Right hindlimb (tissue), 1 donor: ENCODE measurements at places on chromosomes 12 and 14.
A peak's percentile ranks its signal among the peaks of the same experiment; 100 is the strongest.

DNA sequence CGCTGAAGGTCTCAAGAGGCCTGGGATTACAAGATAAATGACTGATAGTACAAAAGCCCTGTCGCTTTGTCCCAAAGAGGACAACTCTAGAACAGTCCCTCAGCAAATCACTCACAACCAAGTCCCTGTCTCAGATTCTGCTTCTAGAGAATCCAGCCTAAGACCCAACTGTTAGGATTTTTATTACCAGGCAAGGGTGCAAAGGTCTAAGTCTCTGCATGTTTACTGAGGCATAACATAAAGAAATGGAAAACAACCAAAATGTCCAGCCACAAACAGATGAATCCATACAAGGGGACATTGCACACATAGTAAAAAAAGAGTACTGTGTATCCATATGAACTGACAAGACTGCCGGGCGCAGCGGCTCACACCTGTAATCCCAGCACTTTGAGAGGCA lies 104.1 kb downstream of the FOXN3 start:
- DNase-seq, result no peak

DNA sequence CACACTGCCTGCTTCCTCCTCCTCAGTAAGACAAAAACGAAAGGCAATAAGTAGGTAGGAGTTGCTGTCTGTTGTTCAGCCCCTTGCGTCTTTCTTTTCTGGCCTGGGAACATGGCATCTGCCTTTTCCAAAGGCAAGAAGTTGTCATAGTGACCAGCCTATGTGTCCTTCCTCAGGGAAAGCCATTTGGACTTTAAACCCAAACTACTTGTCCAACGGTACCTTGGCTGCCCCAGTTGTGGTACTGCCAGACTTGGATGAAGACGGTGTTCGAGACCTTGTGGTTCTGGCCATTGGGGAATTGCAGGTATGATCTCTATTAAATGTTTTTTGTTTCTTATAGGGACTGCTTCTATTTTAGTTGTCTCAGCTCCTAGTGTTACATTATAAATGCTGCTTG lies 18.5 kb downstream of the FAM234B start:
- no peak for DNase-seq

- DNase-seq, result no peak
Observed at GRCh38 chr12:53791735-53792326, 40.1 kb upstream of the CISTR start.

GRCh38 chr14:59305231-59305630 lies 116.8 kb downstream of the DAAM1 start:
- no peak for DNase-seq

DNA sequence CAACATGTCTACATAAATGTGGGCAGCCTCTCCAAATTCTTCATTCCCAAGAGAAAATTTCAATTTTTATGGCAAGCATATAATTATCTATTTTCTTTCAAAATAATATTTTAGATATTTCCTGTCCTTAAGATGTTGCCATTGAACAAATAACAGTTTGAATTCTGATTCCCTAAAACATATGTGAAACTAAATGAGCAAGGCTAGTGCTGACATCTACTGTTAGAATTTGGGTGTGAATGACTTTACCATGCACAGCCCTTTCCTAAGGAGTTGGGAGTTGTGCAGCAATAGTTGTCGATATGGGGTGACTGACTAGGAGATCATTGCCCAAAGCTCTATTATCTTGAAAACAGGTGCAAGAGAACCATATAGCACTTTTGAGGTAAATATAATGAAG lies 108.2 kb upstream of the SLC38A4 start:
- DNase-seq, result no peak

GRCh38 chr12:2583642-2584401 lies 210.9 kb upstream of the FKBP4 start:
- no peak for DNase-seq

DNA sequence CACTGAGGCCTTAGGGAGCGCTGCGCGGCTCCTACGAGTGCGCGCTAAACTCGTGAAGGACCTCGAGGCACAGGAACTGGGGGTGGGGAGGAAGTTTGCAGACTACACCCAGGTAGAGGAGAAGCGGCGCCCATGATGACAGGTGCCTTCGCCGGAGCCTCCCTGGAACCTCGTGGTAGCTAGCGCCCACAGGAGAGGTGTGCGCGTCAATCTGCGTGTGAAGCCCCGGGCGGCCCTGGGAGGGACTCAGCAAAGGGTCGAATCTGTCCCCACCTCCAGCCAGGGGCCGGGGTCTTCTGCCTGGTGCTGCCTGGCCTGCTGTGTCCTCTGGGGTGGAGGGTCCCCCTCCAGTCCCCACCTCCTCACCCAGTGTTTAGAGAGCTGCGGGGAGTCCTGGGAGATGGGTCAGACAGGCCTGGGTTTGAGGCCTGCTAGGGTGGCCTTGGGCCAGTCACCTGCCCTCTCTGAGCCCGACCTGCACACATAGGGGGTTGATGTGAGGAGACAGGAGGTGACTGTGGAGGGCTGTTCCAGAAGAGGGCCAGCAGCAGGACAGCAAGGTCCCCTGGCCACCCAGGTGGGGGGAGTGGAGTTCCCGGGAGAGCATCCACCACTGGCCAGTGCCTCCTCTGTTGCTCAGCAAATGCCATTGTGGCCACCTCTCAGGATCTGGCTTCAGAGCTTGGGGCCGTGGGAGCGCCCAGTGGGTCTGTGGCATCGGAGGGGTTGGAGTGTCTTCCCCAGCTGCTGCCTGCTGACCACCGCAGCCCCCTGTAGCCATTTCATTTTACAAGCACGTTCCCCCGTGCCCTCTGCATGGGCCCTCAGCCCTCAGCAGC lies 20.2 kb upstream of the KIF26A start:
- DNase-seq, result peak; percentile 13

GRCh38 chr12:27560126-27560525 lies 36.1 kb downstream of the PPFIBP1 start:
- DNase-seq, result no peak

DNA sequence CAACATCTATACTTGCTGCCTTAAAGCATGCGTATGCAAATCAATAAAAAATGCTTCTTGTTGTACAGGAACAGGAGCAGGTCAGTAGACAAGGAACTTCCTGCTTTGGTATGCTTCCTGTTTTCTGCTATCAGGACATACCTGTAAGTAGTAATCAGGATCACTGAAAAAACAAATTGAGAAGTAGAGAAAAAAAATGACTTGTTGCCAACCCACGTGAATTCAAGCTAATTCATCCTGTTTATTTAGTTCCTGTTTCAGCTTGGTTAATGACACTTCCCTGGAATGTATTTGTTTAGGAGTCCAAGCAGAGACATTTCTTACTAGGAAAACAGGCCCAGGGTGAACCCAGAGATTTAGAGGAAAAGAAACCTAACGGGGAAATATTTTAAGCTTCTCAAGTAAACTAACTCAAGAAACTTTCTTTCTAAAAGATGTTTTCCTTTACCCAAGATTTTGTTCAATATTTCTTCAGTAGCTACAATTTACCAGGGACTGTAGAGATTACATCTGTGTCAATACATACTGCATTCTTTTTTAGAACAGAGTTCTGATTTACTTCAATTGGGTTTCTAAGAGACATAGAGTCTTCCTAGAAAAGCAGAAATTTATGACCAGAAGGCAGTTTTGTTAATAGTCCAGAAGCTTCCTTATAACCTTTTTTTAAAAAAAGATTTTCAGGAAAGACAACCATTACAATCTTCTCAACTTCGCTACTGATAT lies 124.2 kb downstream of the PAWR start:
- no peak for DNase-seq

DNA sequence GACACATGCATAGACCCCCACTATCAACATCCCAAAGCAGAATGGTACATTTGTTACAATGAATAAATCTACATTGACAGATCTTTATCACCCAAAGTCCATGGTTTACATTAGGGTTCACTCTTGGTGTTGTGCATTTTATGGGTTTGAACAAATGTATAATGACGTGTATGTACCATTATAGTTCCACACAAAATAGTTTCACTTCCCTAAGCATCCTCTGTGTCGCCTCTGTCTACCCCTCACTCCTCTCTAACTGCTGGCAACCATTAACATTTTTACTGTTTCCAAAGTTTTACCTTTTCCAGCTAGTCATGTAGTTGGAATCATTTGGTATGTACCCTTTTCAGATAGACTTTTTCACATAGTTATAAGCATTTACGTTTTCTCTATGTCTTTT lies 69.5 kb upstream of the LMO3 start:
- DNase-seq, result no peak

GRCh38 chr12:31431721-31432240 lies 105.8 kb upstream of the SINHCAF start:
- peak; percentile 30 for DNase-seq

DNA sequence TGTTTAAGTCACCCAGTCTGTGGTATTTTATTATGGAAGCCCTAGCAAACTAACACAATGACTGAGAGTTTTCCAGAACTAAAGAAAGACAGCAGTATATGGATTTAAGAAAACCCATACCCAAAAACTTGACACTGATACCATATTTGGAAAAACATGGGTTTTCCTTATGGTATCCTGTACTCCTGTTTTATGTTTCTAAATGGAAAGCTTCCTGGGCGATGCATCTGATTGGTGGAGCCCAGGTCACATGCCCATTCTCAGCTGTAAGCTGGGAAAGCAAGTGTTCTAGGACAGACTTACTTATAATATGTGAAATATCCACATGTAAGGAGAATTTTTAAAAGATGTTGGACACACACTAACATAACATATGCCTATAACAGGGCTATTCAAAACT lies 4.5 kb upstream of the RNASE4 start:
- no peak for DNase-seq

GRCh38 chr14:54669721-54670561 lies 103.0 kb downstream of the SAMD4A start:
- DNase-seq, result peak; percentile 48

DNA sequence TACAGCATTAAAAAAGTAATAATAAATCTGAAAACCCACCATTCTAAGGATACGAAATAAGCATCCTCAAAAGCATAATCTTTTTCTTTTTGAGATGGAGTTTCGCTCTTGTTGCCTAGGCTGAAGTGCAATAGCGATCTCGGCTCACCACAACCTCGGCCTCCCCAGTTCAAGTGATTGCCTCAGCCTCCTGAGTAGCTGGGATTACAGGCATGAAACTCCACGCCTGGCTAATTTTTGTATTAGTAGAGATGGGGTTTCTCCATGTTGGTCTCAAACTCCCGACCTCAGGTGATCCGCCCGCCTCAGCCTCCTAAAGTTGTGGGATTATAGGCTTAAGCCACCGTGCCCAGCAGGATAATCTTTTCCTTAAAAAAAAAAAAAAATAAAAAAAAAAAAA lies 4.3 kb downstream of the CCNT1 start:
- no peak for DNase-seq

DNA sequence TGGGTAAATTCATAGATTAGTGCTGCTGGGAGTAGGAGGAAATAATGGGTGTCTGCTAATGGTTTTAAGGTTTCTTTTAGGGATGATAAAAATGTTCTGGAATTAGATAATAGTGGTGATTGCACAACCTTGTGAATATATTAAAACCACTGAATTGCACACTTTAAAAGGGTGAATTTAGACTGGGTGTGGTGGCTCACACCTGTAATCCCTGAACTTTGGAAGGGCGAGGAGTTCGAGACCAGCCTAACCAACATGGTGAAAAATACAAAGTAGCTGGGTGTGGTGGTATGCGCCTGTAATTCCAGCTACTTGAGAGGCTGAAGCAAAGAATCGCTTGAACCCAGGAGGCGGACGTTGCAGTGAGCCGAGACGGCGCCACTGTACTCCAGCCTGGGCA lies 1.3 kb downstream of the RAD52 start:
- DNase-seq, result no peak

DNA sequence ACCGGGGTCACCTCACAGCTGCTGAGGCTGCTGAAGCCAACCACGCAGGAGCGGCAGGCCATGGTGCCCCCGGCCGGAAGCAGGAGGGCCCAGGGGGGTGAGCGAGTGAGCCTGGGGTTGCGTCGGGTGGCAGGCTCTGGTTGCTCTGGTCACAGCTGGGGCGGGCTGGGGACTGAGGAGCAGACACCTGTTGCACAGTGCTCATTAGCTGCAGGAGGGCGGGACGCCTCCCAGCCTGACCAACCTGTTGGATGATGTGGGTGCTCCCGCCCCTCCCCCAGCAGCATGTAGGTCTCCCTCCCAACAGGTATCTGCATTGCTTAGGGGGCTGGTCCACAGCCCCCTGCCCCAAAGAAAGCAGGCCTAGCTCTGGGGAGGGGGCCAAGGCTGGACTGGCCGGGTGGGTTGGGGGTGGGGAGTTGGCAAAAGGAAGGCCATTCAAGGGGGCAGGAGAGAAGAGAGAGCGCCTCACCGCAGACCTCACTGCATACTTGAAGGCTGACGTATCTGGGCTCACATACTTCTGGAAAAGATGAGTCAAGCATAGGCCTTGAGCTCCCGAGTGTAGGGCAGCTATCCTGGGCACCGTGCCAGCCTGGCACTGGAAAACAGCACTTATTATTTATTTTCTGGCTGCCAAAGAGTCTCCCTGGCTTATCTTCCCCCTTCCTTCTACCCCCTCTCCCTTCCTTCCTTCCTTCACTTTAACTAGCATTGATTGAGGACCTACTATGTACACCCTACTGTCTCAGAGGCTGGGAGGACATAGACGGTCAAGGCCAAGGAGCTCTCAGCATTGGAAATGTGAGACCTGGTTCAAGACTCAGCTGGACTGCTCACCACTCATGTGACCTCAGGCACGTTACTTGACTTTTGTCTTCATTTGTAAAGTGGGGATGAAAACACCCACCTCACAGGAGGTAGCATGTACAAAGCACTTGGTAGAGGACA lies at the start of gene KRT80:
Gene KRT80, minus strand, starts transcription at position 174 of the 951 bp plus-strand sequence. Its CDS starts 112 bp downstream, at position 62.
- DNase-seq, result peak; percentile 88

- DNase-seq, result no peak
Observed at GRCh38 chr12:131250951-131251315, 297.2 kb downstream of the ADGRD1 start.

GRCh38 chr12:42161529-42161928 lies 16.9 kb upstream of the GXYLT1 start:
- DNase-seq, result no peak

DNA sequence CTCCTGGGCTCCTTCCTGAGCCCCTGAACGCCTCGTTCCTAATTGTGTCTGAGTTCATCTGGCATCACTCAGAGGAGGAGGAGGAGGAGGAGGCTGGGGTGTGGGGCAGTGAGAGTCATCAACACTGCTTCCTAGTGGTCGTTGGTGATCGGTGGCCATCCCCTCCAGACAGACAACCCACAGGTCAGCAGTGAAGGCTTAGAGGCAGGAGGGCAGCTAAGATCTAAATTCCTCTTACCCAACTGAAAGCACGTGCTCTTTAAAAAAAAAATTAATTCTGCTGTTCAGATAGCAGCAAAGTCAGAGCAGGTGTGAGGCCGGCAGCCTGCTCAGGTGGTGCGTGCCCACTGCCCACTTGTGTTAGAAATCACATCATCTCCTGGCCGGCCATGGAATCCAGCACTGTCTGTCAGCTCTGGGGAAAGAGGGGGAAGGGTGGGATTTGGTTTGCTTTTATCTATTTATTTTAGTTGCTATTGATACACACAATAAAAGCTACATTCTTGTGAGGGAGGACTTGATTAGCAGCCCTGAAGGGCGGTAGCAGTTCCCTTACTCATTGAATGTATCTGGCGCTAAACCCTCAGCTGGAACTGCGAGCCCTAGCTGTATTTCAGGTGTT lies 46.6 kb downstream of the PPP2R5C start:
- DNase-seq, result no peak

GRCh38 chr12:67193704-67194103 lies 75.5 kb upstream of the CAND1 start:
- peak; percentile 27 for DNase-seq

- DNase-seq, result peak; percentile 27
Observed at GRCh38 chr12:9750276-9751203, 10.2 kb downstream of the CD69 start.

GRCh38 chr14:90649083-90649482 lies 167.1 kb downstream of the TTC7B start:
- DNase-seq, result no peak

- DNase-seq, result no peak
Observed at GRCh38 chr12:72228424-72228823, 43.7 kb upstream of the TRHDE start.

- DNase-seq, result no peak
Observed at GRCh38 chr14:101735453-101735852, 26.1 kb upstream of the PPP2R5C start.
